ENCODE measurements at places on chromosomes 7 and 10.

GRCh38 chr7:2980401-2981102, 63.1 kb downstream of the CARD11 start:
- no peak for DNase-seq

- no peak for DNase-seq
These were observed 25.8 kb downstream of the BRAF start for GRCh38 chr7:140898786-140899536.

DNA sequence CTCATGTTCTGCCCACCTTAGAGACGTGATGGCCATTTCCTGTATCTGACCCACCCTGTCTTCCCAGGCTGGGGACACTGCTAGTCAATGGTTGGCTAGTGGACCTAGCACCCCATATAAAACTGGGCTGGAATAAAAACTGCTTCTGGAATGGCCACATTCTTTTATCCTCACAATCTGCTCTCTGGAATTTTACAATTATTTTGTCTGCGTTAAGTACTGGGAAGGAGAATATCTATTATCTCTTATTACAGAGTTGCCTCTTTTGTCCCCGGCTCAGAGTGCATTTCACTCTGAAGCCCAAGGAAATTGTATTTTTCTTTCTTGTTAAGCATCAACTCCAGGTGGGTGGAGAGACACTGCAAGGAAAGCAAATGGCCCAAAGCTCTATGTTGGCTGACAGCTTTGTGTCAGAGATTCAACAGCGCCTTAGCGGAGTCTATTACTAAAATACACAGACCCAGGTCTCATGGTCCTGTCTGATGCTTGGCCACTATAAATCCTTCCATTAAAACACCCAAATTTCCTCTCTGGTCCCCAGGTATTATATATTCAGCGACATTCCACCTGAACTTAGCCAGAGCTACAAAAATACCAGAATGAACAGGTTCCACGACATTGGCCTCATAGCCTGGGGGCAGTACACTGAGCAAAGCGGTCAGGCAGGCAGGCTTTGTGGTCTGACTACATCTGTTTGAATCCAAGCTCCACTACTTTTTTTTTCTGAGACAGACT, 121.7 kb downstream of the PRPF18 start:
- peak; percentile 17 for DNase-seq

DNA sequence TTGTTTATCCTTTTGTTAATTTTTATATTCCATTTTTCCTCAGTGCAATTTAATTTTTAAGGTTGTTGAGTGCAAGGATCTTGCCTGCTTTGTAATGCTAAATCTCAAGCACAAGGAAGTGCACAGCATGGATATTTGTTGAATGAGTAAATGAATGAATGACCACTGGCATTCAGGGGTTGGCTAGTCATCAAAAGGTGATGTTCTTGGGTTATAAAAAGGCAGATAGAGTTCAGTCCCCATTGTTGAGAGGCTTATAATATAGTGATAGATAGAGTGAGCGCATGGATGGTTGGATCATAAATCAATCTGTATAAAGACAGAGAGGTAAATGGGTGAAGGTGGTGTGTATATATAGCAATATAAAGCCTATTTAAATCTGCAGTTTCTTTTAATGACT, 193.2 kb upstream of the KLF6 start:
- peak; percentile 29 for DNase-seq

DNA sequence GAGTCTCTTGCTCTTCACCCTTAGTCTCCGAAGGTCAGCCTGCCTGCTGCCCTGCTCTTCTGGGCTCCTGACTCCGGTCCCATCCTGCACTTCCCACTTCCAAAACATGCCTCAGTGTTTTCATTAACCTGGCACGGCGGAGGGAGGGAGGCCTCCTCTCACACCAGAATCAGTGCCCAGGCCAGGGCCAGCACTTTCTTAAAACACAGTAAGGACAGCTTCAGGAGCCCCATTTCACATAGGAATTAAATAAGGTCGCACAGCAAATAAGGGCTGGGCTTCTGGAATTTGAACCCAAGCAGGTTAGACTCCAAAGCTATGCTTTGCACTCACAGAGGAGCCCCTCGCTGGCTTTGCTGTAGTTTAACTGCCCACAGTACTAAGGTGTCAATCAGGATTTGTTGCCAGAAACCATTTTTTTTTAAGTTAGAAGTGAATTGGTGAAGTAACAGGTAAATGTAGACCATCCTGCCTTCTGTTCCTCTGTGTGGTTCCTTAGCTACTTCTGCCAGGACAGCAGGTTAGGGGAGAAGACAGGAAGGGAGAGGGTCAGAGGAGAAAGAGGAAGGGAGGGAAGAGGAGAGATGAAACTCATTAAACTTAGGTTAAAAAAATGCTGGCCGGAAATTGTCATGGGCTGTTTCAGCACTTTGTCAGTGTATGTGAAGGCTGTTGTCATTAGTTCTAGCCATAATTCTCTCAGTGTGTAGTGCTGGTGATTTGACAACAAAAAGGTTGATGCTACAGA, 1.1 kb downstream of the RASSF4 start:
- DNase-seq, result no peak

DNA sequence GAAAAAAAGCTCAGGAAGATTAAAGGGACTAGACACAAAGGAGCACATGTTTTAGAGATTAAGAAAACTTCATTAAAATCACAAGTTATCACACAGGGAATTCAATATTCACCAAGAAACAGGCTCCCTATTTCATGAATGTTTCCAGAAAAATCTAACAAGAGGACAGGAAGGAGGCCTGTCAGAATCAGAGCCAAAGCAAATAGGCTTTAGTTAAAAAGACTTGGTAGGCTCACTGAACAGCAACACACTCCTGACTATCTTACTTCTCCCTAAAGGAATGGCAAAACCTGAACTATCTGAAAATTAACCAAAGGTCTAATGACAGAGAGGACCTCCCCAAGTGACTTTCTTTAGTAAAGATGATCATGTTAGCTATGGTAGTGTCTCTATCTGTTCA, 188.3 kb upstream of the MEOX2 start:
- DNase-seq, result peak; percentile 41

DNA sequence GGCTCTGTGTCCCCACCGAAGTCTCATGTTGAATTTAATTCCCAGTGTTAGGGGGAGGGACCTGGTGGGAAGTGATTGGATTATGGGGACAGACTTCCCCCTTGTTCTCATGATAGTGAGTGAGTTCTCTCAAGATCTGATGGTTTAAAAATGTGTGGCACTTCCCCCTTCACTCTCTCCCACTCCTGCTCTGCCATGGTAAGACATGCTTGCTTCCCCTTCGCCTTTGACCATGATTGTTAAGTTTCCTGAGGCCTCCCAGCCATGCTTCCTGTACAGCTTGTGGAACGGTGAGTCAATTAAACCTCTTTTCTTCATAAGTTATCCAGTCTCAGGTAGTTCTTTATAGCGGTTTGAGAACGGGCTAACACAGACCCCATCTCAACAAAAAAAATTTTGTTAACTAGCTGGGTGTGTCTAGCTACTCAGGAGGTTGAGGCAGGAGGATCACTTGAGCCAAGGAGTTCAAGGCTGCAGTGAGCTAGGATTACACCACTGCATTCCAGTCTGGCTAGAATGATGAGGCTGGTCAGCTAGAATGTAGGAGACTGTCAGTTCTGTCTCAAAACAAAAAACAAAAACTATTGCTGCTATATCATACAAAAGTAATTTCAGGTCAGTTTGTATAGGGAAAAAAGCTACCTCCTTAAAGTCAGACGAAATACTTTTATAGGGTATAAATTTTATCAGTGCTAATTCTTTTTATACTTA, 57.7 kb downstream of the ATAD1 start:
- no peak for DNase-seq

DNA sequence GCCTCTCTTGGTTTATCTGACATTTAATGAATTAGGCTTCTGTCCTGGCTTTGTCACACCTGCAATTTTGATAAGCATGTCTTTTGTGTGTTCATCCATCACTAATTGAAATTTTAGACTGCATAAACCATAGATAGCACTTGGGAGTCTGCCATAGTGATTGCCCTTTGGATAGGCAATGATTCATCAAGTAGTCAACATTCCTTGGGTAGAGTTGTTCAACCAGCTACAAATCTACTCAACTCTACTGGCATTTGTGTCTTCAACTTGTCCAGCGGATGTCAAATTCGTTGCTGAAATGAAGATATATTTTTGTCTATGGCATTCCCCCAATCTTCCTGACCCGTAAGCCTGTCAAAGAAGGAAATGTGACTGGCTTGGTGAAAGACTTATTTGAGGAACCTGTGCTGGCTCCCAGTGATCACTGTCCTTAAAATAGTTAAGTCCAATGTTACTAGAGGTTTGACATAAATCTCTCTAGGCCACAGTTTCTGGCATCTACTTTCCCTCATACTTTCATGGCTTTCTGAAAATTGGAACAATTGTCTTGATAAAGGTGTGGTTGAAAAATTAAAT, 33.7 kb upstream of the CREB5 start:
- no peak for DNase-seq

GRCh38 chr7:124887247-124887646, 42.4 kb downstream of the POT1 start:
- no peak for DNase-seq

- DNase-seq, result no peak
These were observed 15.3 kb downstream of the LIPK start for GRCh38 chr10:88721392-88721791.
